CD4-positive, CD25-positive, alpha-beta regulatory T cell (primary cell): ENCODE measurements at places on chromosomes 13 and 19.

GRCh38 chr13:106246242-106246641 lies 289.2 kb downstream of the EFNB2 start:
- no peak for DNase-seq

GRCh38 chr19:18097217-18097992 lies at the start of gene MAST3:
TSS of gene MAST3 (plus strand) at chr19:18097778. CDS start at chr19:18097793, 15 bp downstream.
- DNase-seq = peak; percentile 93

GRCh38 chr13:45623516-45624090 lies 8.1 kb upstream of the ERICH6B start:
- DNase-seq = peak; percentile 41

- no peak for DNase-seq
Measured at GRCh38 chr13:79987761-79988160, 353.2 kb downstream of the SPRY2 start.

GRCh38 chr19:45798995-45799517 lies 6.4 kb upstream of the DMWD start:
- DNase-seq = peak; percentile 49

DNA sequence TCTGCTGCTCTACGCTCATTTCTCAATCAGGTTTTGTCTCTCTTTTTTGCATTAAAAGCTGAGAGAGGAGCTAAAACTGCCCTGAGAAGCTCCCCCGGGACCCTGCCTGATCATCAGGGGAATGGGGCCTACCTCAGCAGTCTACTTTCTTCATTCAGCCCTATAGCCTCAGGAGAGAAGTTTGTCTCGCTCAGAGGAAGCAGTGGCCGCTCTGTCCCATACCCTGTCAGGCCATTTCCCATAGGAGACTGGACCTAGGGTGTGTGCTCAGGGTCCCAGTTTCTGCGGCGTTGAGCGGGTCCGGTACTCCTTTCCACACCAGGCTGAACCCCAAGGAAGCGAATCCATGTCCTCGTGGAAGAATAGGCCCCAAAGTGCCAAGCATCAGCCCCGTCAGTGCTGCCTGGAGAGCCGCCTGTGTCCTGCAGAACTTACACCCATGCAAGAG lies 21.7 kb downstream of the UBE2L5 start:
- DNase-seq = no peak

- peak; percentile 71 for DNase-seq
Measured at GRCh38 chr19:45498411-45499195, at the start of gene PPM1N. TSS of gene PPM1N (plus strand) at chr19:45498443. CDS start at chr19:45498473, 30 bp downstream.

DNA sequence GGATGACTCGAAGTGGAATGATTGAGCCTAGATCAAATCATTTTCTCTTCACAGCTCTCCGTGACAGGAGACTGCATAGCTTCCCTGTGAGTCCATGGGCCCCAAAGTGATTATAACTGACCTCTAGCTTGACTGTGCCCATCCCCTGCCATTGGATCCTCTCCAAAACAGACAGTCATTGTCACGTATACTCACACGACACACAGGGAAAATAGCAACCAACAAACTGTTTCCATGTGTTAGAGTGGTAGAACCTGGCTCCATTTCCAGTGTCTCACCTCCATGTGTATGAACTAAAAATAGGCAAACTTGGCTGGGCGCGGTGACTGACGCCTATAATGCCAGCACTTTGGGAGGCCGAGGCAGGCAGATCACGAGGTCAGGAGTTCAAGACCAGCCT lies 48.8 kb upstream of the NPAS1 start:
- DNase-seq = no peak

GRCh38 chr19:4369109-4369887 lies 25.9 kb downstream of the MPND start:
- DNase-seq = peak; percentile 61

- no peak for DNase-seq
Measured at GRCh38 chr19:50233308-50233910, 30.0 kb downstream of the MYH14 start.
